ENCODE measurements at places on chromosomes 16 and 17. TPM values are rescaled to one million over a fixed set of nuclear protein-coding genes. Genes with fewer than 3 reads are reported as not detected.

GRCh38 chr17:15408803-15409202 lies 58.6 kb downstream of the CDRT4 start:
- no peak for DNase-seq

DNA sequence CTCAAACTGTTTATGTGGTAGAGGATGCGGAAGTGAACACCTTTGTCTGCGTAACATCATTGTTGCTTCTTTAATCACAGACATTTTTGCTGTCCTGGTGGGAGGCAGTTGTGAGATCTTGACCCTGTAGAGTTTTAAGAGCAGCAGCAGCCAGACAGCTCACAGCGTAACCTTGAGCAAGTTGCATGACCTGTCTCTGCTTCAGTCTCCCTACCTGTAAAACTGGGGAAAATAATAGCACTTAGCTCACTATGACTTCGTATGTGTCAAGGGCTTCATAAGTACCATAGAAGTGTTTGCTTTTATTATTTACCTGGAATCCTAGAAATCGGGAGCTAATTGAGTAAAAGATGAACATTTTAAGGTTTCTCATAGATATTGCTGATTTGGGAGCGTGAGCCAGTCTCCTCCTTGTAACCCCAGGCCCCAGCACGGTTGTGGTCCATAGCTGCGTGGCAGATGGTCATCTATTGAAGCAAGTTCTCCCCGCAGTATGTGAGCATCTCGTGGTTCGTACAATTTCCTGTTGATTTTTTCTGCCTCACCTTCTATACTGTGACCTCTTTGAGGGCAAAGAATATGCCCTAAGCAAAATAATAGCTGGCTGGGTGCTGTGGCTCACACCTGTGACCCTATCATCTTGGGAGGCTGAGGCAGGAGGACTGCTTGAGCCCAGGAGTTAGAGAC lies 34.4 kb downstream of the GPRC5B start:
- DNase-seq: no peak

GRCh38 chr16:57409870-57410587 lies 5.5 kb downstream of the CCL17 start:
- DNase-seq: no peak

DNA sequence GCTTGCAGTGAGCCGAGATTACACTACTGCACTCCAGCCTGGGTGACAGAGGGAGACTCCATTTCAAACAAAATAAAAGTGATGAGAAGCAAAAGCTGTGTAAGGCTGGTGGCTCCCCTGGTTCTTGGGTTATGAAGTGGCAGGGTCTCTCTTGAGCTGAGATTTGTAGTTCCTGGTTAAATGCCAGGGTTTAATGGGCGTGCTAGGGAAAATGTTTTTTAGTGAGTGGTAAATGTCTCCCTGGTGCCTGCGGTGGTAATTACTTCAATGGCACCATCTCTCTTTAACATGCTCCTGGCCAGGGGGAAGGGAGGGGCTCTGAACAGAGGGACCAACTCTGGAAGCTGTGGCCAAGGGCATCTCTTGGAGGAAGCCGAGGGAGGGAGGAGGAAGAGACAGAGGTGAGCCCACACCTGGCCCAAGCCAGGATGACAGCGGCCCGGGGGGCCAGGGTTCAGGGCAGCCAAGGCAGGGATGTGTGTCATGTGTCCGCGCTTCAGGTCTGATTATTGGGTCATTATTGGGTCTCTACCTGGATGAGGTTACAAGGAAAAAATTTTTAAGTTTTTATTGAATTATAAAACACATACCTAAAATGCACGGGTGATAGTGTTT lies 17.8 kb upstream of the RPL38 start:
- no peak for DNase-seq

DNA sequence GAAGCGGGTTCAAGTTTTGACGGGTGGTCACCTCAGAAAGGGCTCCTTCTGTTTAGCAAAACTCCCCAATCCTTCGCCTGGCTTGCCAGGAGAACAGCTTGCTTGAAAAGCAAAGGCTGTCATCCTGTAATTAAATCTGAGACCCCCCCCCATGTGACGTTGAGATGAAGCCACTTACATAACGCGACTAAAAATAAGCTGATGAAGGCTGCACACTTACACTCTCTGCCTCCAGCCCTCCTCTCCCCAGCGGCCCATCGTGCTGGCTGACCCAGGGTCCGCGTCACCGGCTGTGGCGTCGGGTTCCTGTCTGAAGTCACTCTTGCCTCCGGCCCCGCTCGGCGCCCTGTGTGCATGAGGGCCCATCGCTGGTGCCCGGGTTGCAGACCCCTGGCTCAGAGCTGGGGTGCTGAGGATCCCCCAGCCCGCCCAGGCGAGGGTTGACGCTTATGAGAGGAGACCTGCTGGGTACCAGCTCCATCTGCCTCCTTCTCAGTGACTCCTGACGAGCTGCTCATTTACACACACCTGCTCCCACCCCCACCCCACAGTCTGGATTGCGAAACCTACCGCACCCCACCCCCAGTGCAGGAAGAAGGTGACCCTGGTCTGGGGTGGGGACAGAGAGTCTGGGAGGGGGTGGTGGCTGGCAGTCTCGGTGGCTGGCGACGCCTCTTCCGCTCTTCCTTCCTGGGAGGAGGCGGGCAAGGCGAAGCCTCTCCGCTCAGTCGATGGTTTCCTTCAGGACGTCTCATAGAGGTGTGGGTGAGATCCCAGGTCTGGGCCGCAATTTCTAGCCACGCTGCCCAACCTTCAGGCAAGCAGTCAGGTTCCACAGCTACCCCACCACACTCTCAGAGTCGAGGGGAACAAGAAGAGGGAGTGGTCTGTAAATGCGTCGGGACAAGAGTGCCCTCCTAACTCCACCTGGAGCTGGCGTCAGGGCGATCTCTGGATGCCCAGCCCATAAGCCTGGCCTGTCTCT lies 3.1 kb upstream of the BAIAP2 start:
- DNase-seq: no peak

DNA sequence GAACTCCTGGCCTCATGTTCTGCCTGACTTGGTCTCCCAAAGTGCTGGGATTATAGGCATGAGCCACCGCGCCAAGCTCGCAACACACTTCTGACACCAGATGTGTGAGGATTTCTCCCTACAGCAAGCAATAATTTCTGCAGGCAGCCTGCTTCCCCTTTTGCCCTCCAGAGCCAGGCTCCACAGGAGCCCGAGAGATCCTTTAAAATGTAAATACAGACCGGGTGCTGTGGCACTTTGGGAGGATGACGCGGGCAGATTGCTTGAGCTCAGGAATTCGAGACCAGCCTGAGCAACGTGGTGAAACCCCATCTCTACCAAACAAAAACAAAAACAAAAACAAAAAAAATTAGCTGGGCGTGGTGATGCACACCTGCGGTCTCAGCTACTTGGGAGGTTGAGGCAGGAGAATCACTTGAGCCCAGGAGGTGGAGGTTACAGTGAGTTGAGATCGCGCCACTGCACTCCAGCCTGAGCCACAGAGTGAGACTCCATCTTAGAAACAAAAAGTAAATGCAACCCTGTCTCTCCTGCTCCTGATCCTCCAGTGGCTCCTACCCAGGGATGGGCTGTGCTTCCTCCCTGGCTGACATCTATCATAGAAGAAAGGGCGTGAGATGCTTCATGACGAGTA lies 14.7 kb downstream of the C16orf96 start:
- no peak for DNase-seq

GRCh38 chr17:37358830-37359681 lies 16.7 kb upstream of the C17orf78 start:
- peak; percentile 86 for DNase-seq

DNA sequence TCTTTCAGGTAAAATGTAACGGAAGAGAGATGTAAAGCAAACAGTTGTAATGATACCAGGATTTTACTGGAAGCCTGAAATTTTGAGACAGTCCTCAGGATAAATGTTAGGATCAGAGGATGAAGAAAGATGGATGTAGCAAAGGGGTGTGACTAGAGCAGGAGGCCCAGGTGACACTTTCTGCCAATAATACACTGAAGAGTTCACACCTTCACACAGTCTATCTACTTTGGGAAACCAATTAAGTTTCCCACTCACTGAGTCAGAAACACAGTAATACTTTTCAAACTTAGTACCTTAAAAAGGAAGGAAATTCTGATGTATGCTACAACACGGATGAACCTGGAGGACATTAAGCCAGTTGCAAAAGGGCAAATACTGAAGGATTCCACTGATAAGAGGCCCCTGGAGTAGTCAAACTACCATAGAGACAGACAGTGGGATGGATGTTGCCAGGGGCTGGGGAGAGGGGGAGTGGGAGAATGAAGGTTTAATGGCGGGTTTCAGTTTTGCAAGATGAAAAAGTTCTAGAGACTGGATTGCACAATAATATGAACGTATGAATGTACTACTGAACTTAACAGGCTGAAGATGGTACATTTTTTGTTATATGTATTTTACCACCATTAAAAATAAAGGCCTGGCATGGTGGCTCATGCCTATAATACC lies 62.3 kb downstream of the CYTH1 start:
- no peak for DNase-seq

GRCh38 chr17:29579866-29580771 lies 9.3 kb downstream of the GIT1 start:
- DNase-seq: peak; percentile 75

DNA sequence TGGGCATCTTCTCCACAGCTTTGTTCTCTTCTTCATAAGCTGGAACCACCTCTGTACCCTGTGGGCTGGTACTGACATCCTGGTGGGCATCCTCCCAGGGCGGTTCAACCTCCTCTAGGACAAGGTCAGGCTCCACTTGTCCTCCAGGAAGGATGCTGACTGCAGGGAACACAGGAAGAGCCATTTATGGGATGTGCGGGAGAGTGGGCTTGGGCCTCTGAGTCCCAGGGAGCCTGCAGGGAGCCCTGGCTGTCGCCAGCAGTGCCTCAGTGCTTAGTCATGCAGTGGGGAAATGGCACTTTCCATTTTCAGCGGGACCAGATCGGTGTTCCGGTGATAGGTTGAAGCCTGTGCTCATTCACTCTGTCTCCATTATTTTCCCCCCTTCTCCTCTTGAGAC lies 20.5 kb downstream of the CNGB1 start:
- DNase-seq: no peak

DNA sequence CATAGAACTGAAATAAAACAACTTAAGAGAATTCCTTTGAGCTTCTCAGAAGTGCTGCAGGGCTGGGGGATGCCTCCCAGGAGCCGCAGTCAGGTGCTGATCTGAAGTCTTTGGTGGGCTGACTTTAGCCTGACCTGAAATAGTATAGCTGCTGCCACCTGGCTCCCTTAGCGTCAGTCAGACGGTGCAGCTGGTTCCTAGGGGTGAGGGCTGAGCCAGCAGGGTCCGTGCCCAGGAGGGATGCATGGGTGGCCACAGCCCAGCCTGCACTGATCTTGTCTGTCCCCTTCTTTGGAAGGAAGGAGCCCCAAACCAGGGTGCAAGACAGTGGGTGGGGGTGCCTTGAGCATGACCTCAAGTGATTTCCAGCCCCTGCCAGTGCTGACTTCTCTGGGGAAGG lies 11.5 kb downstream of the MAPT start:
- DNase-seq: no peak

DNA sequence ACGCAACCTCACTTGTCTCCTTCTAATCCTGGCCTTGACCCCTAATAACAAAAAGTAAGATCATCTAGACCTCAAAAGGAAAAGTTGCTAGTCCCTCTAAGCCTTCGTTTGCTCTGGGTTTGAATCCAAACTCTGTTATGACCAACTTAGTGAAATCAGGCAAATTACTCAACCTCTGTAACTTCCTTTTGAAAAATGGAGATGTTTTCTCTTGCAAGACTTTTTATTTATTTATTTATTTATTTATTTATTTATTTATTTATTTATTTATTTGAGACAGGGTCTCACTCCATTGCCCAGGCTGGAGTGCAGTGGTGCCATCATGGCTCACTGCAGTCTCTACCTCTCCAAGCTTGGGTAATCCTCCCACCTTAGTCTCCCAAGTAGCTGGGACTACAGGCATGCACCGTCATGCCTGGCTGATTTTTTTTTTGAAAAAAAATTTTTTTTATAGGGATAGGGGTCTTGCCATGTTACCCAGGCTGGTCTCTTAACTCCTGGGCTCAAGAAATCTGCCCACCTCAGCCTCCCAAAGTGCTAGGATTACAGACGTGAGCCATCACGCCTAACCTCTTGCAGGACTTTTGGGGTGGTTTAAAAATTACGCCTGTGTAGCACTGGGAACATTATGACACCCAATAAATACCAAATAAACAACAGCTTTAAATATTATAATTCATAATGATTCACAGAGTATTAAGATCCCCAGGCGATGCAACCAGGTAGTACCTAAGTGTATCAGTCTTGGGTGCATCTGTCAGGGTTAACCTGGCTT lies 63.4 kb downstream of the PITPNC1 start:
- no peak for DNase-seq

- DNase-seq: no peak
These were observed 153.9 kb downstream of the PARN start for GRCh38 chr16:14476183-14476582.

DNA sequence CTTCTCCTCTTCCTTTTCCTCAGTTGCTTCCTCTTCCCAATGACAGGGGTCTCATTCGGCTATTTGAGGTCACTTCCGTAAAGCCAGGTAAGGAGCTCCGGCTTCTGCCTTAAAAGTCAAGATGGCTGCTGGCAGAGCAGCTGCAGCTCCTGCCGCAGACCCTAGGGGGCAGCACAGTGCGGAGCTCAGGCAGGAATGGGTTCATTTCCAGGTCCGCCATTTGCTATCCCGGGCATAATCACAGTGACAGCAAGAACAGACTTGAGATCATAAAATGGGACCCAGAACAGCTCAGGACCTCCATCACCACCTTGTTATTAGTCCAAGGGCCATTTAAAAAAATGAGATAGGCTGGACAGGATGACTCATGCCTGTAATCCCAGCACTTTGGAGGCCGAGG lies 199.5 kb downstream of the ZNF18 start:
- DNase-seq: no peak

DNA sequence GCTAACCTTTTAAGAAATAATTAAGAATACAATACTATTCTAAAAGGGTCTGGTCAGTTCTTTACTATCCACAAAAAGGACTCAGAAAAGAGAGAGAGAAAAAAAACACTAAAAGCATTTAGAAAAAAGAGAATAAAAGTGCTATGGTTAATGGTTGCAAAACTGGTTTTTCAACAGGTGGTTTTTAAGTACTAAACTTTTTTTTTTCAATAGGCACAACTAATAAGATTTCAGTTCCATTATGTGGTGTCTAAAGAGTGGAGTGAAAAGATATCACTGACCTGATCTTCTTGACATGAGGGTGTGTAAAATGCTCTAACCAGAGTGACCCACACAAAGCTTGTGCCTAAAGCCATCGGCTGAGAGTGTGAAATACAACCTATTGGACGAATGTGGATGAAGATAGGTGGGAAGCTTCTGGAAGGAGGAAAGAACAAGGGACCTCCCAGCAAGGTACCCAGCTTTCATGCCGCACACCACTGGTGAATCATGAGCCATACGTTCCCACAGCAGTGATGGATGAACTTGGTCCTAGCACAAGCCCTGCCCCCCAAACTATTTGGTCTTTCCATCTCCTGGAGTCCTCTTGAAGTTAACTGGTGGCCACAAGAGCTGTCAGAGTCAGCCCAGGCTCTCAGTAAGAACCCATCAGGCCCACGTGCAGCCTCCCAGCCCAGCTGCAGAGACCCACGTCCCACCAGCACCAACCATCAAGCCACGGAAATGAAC lies 103.0 kb downstream of the ZFHX3 start:
- no peak for DNase-seq

The NLGN2 gene
- total RNA-seq: 1.7 TPM

The TEX19 gene
- under 0.01 TPM for total RNA-seq

The ATP2C2 gene
- not detected for total RNA-seq

The CFDP1 gene
- 15.6 TPM for total RNA-seq

The CMTM2 gene
- total RNA-seq: not detected

Measured in IMR-90 (cell line).